ENCODE measurements at places on chromosomes 16 and 17.

GRCh38 chr17:41919165-41919817, 540 bp upstream of the ACLY start:
- DNase-seq: no peak

GRCh38 chr16:81526199-81526598, 81.6 kb downstream of the CMIP start:
- DNase-seq: no peak

DNA sequence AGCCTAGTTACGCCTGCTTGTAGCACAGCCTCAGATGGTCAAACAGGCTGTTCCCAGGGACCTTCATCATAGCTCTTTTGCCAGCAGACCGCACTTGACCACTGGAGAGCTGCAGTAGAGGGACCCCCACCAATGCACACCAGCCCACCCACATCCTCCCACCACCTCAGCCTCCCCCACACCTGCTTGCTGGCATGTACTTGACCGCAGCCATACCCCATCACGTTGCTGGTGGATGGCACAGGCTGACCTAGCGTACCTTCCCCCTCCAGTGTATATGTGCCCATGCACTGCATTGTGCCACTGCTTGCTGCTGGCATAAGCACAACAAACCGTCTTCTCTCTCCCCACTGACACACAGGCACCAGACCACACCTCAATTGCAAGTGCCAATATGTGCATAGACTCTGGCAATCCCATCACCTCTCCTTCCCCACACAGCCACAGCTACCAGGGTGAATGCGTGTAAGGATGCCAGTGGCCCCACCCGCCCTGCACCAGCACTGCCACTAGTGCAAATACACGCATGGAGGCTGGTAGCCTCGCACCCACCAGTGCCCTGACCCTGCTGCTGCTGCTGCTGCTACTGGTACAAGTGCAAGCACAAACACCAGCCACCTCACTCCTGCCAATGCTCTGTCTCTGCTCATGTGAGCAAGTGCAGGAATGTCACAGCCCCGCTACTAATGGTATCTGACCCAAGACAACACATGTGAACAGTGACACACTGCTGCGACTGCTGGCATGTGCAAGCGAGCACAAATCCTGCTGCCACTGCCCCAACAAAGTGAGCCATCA, 1377.6 kb downstream of the CDH11 start:
- DNase-seq: no peak

GRCh38 chr17:10226930-10227695, 28.7 kb upstream of the GAS7 start:
- no peak for DNase-seq

GRCh38 chr16:12252616-12253015, 276.1 kb downstream of the SNX29 start:
- DNase-seq: no peak

DNA sequence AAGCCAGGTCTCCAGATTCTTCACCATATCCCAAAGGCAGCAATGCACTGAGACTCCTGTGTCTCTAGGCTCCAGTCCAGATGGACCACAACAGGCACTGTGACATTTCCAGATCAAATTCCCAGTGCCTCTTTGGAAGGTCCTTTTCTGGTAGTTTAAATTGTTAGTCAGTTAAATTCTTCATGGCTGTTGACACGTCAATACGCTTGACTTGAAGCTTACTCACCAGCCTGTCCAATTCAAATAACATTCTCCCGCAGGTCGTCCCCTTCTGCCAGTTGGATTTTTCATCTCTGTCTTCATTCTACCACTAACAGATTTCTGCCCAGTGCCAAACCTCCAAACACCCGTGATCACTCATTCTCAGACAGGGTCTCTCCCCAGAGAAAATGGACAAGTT, 86.7 kb downstream of the SHISA9 start:
- DNase-seq: no peak

- no peak for DNase-seq
These were observed 73.7 kb downstream of the TNRC6C start for GRCh38 chr17:78032166-78032565.

DNA sequence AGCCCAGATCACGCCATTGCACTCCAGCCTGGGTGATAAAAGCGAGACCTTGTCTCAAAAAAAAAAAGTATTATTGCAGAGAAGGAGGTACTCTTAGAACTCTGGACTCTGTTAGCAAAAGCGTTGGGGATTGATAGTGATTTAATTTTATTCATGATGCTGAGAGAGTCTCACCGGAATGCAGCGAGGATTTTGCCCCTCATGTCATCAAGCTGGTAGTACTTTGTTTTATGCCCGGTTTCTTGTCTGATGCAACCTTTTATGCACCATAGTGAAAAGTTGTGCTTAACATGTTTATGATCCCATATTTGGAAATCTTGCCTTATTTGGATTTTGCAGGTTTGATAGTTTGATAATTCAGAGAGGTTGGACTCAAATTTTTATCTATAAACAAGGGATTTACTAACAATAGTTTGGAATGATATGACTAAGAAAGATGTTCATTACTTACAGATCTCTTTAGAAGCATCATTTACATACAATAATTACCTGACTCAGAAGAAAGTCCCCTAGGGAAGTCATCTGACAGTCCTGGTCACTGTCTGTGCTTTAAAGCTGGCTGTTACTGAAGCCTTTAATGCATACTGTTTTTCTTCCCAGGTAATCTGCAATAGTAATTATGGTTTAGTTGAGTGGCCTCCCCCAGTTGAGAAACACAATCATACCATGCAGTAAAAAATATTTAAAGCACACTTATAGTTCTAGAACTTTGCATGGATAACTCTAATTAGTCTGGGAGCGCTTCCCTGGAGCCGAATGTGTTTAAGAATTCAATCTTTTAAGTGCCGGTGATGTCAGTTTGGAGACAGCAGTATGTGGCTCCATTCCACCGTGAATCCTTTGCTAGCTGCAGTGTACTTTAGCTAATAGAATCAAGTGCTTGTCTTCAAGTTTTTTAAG, 120.9 kb downstream of the PRKCA start:
- no peak for DNase-seq

DNA sequence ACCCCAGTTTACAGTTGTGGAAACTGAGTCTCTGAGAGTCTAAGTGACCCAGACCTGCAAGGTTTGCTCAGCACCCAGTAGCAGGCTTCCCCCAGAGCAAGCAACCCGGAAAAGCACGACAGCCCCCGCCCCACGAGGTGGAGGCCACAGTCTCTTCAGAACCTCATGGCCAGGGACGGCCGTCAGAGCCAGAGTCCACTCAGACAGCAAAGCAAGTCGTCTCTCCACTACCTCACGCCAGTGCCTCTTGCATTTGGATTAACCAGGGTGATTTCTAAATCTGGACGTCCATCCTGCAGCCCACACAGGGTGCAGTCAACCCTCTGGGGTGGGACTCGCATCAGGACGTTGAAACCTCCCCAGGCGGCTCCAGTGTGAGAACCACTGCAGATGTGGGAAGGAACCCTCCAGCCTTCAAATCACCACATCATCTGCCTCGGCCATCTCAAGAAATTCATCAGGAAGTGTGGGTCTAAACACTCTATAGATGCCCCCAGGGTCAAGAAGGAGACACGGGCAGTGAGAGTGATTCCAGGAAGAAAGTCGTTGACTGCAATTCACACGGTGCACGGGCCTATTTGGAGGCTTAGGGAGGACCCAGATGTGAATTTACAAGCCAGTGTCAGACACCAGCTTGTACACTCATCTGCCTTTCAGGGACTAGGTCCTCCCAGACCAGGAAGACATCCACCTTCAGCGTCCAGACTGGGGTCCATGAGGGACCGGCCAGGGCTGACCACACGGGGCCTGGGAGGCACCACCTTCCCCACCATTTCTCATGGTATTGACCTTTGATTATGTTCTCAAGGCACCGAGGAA, 20.2 kb upstream of the RBFOX3 start:
- no peak for DNase-seq

DNA sequence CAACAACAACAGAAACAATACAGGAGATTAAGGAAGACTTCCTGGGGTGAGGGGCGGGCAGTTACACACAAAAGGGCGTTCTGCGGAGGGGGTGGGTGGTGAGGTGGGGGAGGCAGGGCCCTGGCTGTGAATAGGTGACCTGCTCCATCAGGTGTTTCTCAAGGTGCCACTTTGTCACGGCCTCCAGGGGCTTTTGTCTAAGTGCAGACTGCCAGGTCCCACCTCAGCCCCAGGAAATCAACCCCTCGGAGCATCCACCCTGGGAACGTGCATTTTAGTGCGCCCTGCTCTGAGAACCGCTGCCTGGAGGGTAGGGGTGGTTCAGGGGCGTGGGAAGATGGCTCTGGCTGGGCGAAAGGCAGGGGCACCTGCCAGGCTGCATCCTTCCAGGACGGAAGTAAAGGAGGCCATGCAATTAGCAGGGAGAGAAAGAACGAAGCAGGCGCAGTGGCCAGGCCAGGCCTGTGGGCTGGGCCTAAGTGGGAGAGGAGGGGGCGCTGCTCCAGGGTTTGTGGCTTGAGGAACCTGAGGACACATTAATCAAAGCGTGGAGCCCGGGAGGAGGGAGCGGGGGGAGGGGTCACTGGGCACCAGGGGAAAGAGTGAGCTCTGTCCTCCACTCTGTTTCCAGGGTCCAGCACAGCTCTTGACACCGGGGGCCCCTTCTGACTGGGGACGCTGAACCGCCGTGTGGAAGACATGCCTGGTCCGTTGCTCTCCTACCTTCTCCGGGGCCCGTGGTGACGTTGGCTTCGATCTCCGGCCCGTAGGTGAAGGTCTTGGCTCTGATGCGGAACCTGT, 49.4 kb upstream of the CDC42EP4 start:
- DNase-seq: peak; percentile 62

- DNase-seq: no peak
These were observed 36.0 kb downstream of the ARHGAP27 start for GRCh38 chr17:45396496-45397205.

GRCh38 chr17:4766201-4766600, 5.5 kb upstream of the TM4SF5 start:
- DNase-seq: no peak

GRCh38 chr16:12801511-12802042, 2.1 kb downstream of the CPPED1 start:
- no peak for DNase-seq

DNA sequence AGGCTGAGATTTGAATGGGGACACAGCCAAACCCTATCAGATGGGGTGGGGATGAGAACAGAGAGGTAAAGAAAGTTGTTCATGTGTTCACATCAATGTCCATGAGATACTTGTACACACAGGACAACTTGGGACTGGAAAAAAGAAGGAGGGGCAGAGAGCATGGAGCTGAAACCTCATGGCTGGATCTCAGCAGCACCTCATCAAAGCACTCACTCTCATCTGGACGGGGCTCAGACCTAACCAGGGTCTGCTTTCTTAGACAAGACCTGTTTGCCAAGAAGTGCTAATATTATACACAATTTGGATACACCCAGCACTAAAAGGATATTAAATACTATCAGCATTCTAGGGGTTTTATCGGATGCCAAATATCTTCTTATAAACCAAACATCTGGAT, 399.8 kb downstream of the SLC39A11 start:
- DNase-seq: no peak

- no peak for DNase-seq
These were observed 51.7 kb downstream of the ARHGAP27 start for GRCh38 chr17:45380991-45381390.

- no peak for DNase-seq
These were observed 12.3 kb downstream of the GPT2 start for GRCh38 chr16:46896314-46896968.

DNA sequence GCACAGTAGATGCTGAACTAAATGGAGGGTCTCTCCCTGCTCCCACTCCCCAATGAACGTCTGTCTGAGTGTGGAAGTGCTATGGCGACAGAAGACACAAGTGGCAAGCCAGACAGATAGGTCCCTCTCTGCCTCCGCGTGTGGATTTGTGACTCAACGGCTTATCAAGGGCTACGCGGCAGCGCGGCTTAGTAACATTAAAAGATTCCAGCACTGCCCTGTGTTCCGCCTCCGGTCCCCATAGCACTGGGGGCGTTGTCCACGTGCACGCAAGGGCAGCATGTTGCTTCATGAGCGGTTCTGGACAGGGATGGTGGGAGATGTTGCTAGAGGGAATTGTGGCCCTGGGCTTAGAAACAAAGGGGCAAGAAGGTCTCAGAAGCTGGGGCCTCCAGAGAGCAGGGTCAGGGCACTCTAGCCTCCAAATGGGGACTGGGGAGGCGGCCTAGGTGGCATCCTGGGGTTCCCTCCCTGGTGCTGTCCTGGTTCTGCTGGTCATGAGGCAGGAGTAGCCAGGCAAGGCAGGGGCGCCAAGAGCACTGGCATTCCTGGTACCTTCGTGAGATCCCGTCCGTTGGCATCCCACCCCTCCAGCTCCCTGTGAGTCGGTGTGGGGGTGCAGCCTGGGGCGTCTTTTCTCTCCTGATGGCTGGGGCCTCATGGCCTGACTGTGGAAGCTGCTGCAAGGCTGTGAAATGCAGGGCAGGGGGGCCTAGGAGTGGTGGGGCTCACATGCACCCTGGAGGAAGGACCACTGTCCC, 9.1 kb downstream of the CRHR1 start:
- DNase-seq: no peak

DNA sequence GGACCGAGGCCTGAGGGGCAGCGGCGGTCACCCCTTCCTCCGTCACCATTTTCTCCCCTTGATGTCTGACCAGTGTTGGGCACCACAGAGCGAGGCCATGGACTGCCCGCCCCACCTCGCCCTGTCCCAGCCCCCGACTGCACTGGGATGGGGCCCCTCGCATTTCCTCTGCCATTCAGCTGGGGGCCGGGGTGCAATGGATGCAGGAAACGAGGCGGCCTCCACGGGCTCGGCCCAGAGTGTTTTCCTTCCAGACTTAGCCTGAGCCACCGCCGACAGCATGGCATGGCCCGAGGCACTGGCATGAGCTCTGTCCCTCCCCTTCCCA, 44.6 kb upstream of the ZC3H18 start:
- no peak for DNase-seq

DNA sequence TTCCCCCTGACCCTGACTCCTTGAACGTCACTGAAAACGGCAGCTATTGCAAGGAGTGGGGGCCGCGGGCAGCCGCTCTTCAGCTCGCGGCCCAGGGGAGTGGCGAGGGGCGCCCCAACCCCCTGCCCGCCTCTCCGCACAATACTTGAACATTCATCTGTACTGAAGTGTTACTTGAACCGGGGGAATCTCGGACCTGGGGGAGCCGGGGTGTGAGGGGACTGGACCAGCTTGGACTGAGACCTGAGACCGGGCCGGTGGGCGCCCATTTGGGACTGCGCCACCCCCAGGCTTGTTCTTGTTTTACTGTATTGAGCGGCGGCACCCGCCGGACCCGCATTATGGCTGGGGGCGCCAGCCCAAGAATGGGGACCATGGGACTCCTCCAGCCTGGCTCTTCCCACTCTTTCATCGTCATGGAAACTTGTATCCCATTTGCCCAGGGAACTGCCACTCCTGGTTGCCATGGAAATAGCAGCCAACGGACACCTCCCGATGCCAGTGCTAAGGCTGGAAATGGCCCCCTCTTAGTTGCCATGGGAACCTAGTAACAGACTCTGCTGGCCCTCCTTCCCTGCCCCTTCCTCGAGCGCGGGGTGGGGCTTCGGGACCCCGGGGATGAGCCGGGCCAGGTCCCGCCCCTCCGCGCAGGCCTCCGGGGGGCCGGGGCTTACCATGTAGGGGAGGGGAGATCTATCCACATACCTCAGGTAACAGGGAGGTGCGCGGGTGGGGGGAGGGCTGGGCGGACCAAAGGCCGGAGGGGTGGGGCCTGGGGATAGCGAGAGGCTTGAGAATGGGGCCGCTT, 805 bp upstream of the ORAI3 start:
- DNase-seq: peak; percentile 98

All from left renal cortex interstitium (tissue), 4 donors.